ENCODE measurements at places on chromosomes 7 and 10.

DNA sequence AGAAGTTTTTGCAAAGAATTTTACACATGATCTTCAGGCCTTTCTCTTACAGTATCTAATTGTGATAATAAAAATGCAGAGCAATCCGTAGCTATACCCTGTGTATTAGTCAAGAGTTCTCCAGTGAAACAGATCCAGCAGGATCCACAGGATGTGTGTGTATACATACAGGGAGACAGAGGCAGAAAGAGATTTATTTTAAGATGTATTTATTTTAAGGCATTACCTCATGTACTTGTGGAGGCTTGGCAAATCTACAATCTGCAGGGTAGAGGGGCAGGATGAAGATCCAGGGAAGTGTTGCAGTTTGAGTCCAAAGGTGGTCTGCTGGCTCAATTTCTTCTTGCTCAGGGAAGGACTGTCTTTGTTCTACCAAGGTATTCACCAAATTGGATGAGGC lies 41.7 kb downstream of the ARHGAP12 start:
- DNase-seq = no peak

DNA sequence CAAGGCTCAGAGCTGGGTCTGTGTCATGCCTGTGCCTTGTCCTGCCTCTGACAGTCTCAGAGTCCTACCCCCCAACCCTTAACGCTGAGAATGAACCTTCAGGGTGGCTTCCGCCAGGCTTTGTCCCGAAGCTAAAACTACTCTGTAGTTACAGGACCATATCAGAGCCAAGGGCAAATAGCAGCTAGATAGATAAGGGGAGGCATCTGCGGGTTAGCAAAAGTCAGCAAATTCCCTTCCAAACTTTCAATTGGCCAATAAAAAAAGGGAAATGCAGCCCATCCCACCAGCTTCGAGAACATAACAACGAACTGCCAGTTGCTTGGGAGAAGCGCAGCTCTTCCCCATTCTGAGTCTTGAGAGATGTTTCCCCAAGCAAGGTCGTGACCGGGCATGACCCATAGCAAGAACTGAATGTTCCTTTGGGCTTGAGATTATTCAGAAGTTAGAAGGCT lies 17.7 kb downstream of the CCL24 start:
- no peak for DNase-seq

GRCh38 chr7:95104739-95105138 lies 197.3 kb downstream of the PPP1R9A start:
- no peak for DNase-seq

DNA sequence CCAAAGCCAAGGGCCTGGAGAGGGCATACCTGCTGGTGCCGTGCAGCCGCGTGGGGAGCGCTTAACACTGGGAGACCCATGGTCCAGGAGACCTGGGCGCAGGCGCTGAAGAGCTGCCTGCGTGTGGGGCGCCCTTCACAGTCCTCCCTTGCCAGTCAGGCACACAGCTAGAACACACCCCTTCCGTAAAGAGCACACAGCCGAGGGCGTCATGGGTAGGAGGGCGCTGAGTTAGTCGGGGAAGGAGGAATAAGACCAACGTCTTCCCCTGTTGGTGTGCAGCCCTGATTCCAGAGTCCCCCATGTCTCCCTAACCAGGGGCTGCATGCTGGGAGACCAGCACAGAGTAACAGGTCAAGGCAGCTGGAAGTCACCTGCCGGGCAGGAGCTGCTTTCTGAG lies 273.9 kb downstream of the USP6NL start:
- DNase-seq = peak; percentile 27

DNA sequence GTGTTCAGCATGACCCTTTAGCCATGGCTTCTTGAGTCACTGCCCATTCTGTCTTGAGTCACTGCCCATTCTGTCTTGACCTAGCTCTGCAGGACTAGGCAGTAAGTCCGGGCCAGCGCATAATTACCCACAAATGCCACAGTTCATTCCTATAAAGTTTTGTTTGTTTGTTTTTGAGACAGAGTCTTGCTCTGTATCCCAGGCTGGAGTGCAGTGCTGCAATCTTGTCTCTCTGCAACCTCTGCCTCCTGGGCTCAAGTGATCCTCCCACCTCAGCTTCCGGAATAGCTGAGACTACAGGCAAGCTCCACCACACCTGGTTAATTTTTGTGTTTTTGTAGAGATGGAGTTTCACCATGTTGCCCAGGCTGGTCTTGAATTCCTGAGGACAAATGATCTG lies 32.7 kb upstream of the TARP start:
- no peak for DNase-seq

- DNase-seq = no peak
Measured at GRCh38 chr7:151378011-151378410, 31.8 kb downstream of the WDR86 start.

GRCh38 chr10:24289235-24289634 lies 80.3 kb downstream of the KIAA1217 start:
- no peak for DNase-seq
